ENCODE measurements at places on chromosomes 11 and 22.

DNA sequence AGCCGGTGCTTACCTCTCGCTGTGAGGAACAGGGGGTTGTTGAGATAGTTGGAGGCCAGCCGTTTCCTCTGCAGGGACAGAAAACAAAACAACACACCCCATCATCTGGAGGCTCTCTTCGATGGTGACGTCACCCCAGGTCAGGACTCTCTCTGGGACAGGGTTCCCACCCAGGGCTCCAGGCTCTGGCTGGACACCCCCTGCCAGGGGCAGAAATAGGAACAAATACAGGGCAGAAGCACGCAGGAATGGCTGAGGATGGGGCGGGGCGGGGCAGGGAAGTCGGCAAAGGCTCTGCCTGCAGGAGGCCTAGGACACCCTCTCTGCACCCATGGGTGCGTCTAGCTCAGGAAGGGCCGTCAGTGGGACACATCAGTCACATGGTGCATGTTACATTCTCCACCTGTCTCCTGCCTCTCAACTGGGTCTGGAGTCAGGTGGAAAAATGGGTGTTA is 118.5 kb downstream of the PHF21B start:
- no peak for DNase-seq

DNA sequence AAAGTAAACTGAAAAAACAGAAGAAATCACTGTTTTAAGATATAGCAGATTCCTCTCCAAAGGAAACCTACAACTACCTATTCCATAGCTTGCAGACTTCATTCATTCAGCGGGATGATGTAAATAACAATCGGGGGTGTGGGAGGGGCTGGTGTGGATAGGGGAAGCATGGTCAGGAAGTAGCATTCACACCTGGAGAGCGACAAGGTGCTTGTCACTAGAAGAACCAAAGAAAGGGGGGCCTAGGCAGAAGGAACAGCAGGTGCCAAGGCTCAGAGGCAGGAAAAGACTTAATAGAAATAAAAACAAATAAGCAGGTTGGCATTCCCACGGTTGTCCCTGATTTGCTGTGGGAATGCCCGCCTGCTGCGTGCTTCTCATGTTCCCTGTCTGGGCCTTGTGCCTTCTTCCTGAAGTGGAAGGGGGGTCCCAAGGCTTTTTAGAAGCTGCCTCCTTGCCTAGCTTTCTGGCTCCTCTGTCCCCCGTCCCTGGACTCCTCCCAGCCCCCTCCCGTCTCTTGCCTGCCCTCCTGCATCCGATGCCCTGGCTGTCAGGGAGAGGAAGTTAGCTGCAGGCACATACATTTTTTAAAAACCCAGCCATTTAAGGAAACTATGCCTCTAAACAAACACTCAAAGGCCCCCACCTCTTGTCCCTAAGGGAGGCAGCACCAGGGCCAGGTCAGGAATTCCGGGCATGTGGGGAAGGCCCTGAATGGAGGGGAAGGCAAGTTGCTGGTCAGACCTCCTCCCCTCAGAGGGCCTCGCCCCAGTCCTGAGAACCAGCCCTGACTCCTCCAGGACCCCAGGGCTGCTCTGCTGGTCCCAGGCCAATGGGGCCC is 54.7 kb upstream of the PRDM11 start:
- DNase-seq: peak; percentile 52

DNA sequence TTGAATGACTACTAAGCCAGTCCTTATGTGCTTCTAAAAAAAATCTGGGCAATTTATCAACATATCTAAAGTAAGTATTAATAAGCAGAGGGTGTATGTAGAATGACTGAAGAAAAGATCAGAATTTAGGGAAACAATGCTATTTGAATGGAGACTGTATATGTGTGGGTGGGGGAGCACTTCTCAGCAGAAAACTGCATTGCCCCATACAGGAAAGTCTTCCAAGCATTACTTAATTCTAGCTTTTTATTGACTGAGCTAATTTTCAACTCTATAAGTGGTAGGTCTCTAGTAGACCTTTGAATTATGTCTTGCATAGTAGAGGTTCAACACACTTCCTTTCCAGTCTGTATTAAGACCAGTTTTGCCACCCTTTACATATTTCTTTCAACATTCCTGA is 41.7 kb downstream of the CASP12 start:
- no peak for DNase-seq

- DNase-seq: peak; percentile 8
Observed at GRCh38 chr11:30125456-30125855, 105.4 kb upstream of the FSHB start.

Data from astrocyte of the hippocampus (primary cell).